Activated CD4-positive, alpha-beta memory T cell treated with anti-CD3 and anti-CD28 coated beads for 36 hours (primary cell): ENCODE measurements at places on chromosomes 7 and 10. TPM values are rescaled to one million over a fixed set of nuclear protein-coding genes. Genes with fewer than 3 reads are reported as not detected.

The COL1A2 gene
- not detected for total RNA-seq

The PPIA gene
- 3,182 TPM for total RNA-seq

The SORBS1 gene
- total RNA-seq: 1.5 TPM

The TRIM50 gene
- not detected for total RNA-seq

The AGAP3 gene
- 36.5 TPM for total RNA-seq

The TRDMT1 gene
- 5.0 TPM for total RNA-seq
